Activated T-cell treated with anti-CD3 and anti-CD28 coated beads, Interleukin-2, amount 50 U/mL, for 72 hours (primary cell): ENCODE measurements at places on chromosomes 6 and 20.

- H3K27ac ChIP-seq: no peak overlapping the region
- DNase-seq: no peak
- no peak overlapping the region for H3K4me3 ChIP-seq
- no peaks in the 10 kb centered on the region for H3K27me3 ChIP-seq
These were observed 2.1 kb downstream of the NQO2 start for GRCh38 chr6:3001773-3002293.

DNA sequence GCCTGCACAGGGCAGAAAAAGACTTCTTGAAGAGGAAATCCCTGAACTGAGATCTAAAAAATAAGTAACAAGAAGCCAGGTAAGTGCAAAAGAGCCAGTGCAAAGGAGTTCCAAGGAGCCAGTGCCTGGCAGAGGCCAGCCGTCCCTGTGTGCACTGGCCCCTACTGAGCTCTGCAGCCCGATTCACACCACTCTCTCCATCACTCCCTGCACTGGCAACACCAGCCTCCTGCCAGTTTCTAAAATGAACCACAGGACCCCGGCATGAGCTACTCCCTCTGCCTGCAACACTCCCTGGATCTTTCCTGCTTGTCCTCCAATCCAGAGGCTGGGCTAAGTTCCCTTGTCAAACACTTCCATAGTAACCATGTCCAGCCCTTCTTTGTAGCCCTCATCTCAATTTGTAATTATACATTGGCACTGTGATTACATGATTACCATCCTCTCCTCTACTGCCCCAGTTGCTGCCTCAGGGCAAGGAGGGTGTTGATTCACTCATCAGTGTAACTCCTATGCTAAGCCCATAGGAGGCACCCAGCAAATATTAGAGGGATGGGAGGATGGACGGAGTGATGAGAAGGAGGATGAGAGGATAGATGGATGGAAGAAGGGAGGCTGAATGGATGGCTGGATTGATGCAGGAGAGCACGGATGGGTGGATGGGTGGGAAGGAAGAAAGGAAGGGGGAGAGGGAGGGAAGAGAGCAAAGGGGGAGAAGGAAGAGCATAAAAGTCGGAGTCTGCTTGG lies 49.3 kb downstream of the SIRPA start:
- peaks cover 42% of the 10 kb centered on the region for H3K27me3 ChIP-seq
- no peak overlapping the region for H3K4me3 ChIP-seq
- no peaks in the 10 kb centered on the region for H3K36me3 ChIP-seq
- H3K4me1 ChIP-seq: no peaks in the 10 kb centered on the region

- no peak overlapping the region for H3K4me3 ChIP-seq
- no peak for DNase-seq
- peaks cover 6% of the 10 kb centered on the region for H3K36me3 ChIP-seq
- H3K4me1 ChIP-seq: peaks cover 13% of the 10 kb centered on the region
- no peak overlapping the region for H3K27ac ChIP-seq
These were observed 76.2 kb downstream of the TSHZ2 start for GRCh38 chr20:53048387-53048786.

- H3K36me3 ChIP-seq: no peaks in the 10 kb centered on the region
- no peak overlapping the region for H3K27ac ChIP-seq
- no peaks in the 10 kb centered on the region for H3K27me3 ChIP-seq
These were observed 26.6 kb downstream of the FRMD1 start for GRCh38 chr6:168052291-168052891.

DNA sequence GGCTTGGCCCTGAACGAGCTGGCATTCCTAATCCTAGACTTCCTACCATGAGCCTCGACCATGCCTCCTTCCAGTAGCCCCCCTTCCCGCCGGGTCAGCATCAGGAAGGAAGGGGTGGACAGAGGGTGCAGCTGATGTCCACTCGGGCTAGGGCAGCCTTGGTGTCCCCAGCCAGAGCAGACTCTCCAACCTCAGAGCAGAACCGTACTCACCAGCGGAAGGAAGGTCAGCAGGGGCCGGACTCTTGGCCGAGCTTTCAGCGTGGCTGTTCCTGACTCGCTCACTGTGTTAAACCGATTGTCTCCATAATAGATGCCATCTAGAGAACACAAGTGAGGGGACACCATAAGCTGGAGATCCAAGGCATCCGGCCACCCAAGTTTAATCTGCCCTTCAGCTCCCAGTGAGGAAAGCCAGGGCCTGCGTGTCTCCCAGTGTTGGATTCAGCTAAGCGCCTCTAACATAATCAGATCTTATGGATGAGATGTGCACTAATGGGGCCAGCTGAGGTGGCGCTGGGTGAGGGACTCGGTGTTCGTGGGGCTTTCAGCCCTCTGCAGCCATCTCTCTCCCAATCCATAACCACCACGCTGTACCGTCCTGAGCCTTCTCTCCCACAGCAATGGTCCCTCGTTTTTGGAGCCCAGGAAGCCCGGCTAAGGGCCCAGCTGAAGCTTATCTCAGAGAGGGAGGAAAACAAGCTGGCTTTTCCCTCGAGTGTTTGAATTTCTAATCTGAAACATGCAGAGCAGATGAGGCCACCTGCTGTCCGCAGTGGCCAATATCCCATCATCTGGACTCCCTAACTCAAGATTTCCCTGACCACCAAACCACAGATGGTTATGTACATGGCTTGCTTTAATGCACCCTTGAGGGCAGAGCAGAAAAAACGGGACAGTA lies 13.7 kb downstream of the C6orf132 start:
- no peaks in the 10 kb centered on the region for H3K27me3 ChIP-seq
- H3K27ac ChIP-seq: no peak overlapping the region
- H3K36me3 ChIP-seq: no peaks in the 10 kb centered on the region
- no peaks in the 10 kb centered on the region for H3K4me1 ChIP-seq
